ENCODE measurements at places on chromosomes 3 and 15.

- DNase-seq, result no peak
Measured at GRCh38 chr3:155308831-155309230, 15.3 kb upstream of the STRIT1 start.

DNA sequence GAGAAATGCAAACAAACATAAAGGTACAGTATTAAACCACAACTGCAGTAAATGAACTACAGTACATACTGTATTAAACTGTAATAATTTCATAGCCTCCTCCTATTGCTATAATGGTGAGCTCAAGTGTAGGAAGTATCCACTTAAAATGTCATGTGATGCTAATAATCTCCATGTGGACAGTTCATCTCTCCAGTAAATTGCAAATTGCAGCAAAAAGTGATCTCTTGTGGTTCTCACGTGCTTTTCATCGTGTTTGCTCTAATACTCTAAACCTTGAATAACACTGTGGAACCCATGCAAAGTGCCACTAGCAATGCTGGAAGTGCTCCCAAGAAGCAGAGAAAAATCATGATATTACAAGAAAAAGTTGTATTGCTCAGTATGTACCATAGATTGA is 9.2 kb upstream of the FNDC3B start:
- DNase-seq, result no peak

GRCh38 chr3:64397573-64397972 is 172.3 kb upstream of the PRICKLE2 start:
- no peak for DNase-seq

GRCh38 chr3:21117370-21117769 is 633.6 kb downstream of the ZNF385D start:
- no peak for DNase-seq

DNA sequence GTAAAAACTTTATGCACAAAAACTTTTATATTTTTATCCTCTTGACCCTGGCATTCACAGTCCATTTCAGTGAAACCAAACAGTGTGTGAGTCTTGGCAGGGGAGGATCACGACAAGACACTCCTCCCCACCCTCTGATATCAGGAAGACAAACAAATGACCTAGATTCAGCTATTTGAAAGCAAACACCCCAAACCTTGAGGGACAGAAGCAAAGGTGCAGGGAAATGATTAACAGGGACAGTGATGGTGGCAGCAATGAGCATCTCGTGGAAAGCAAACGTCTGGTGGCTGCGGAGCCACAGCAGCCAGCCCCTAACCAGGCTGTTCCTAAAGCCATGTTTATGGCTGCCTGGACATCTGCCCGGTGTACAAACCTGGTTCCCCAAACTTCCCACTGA is 52.1 kb downstream of the FSIP1 start:
- no peak for DNase-seq

GRCh38 chr3:4906107-4906621 is 73.1 kb upstream of the BHLHE40 start:
- no peak for DNase-seq

DNA sequence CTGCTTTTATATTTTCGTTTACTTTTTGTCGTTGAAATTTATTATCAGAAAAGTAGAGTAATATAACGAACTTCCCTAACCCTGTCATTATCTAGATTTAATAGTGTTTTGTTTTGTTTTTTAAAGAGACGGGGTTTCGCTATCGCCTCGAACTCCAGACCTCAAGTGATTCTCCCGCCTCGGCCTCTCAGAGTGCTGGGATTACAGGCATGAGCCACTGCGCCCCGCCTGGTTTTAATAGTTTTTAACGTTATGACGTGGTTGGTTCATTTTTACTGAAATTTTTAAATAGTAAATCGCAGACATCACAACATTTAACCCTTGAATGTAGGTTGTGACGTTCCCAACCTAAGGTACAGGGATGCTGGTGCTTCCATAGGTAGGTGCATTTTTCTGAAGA is 1.0 kb downstream of the NGRN start:
- no peak for DNase-seq

DNA sequence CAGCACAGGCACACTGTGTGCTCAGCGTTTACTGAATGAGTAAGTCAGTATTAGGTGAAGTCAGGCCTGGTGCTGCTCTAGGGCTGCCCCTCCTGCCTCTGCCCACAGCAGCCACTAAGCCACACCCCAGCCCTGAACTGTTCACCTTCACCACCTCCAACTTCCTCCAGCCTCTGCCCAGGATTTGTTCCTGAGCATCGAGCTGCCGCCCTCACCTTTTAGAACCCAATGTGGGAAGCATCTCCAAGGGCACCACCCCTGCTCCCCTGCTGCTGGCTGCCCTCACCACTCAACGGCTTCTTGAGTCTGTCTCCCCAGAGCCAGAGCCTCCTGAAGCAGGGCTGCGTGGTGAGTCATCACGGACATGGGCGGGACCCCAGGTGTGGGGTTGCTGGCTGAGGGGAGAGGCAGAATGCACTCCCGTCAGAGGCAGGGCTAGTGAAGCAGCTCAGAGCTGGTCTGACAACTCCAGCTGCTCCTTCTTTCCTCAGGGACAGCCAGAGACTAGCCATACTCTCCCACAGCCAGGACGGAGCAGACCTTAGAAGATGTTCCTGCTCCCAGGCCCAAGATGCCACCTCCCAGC is 5.8 kb downstream of the HYAL2 start:
- DNase-seq, result no peak

DNA sequence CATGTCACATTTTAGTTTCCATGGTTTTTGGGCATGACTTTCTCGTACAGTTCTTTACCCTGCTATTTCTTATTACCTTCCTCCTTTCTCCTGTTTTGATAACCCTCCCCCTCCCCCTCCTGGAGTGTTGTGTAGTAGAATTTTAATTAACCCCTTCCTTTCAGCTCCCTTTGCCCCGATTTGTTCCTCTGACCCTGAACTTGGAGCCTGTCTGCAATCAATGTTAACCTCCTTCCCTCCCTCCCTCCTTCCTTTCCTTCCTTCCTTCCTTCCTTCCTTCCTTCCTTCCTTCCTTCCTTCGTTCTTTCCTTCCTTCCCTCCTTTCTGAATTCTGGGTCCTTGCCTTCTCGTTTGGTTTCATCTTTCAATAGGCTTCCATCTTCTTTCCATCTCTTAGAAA is 90.4 kb downstream of the ECT2 start:
- DNase-seq, result no peak

DNA sequence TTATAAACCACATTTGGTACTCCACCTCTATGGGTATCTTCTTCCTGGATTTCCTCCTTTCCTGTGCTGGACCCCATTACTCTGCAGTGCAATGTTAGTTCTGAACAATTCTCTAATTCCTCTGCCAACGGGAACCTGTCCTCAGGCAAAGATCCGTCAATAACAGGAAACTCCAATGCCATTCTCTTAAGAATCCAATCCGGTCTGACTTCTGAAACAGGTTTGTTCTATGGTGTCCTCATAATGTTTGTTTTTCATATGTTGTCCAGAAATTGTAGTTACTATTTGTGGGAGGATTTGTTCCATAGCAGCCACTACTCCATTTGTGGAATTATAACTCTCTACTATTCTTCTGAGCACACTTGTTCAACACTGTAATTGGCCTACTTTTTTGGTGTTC is 112.7 kb downstream of the TBL1XR1 start:
- DNase-seq, result no peak

DNA sequence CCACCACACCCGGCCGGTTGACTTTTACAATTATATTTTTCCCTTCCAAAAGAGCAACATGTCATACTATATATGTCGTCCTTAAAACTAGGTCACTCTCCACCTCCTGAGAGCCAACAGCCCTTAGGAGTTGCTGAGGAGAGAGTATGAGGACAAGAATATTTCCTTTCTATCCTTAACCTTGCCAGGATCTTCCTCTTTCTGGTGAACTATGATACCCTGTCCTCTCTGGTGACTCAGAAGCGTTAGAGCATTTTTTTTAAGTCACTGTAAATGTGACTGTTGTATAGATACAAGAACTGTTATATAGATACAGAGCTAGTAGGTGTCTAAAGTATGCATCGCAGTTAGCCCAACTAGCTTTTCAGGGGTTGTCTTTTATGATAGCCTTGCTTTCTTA is 33.7 kb upstream of the MTHFS start:
- no peak for DNase-seq
